ENCODE measurements at places on chromosomes 2 and 18.
A peak's percentile ranks its signal among the peaks of the same experiment; 100 is the strongest.

DNA sequence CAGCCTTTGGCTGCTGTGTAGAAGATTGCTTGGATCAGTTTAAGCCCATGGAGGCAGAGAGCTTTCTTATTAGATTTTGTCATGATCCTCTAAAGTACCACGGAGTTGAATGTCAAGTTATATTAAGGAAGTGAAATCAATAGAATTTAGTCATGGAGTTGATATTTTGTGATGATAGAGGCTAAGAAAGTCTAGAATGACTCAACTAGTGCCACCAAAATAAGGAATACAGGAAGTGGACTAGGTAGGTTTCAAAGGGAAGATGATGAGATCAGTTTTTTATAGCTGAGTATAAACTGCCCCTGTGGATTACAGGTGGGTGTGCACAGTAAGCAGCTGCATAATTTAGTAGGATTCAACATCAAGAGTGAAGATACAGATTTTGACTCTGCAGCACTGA, 25.2 kb downstream of the FBXO36 start:
- DNase-seq = no peak

DNA sequence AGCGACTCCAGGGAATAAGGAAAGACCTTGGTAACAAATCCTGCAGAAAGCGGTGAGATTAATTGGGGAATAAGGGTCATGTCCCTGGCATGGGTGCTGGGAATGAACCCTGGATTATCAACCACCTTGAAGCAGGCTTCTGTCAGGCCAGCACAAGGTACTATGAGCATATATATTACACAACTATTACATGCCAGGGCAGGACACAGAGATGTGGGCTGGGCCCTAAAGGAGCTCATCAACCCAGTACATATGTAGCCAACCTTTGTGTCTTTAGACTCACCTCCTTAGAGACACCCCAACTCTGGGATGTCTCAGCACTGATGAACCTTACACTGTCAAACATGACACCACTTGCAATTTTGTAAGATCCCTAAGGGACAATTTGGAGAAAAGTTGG, 3.4 kb downstream of the SFXN5 start:
- no peak for DNase-seq

DNA sequence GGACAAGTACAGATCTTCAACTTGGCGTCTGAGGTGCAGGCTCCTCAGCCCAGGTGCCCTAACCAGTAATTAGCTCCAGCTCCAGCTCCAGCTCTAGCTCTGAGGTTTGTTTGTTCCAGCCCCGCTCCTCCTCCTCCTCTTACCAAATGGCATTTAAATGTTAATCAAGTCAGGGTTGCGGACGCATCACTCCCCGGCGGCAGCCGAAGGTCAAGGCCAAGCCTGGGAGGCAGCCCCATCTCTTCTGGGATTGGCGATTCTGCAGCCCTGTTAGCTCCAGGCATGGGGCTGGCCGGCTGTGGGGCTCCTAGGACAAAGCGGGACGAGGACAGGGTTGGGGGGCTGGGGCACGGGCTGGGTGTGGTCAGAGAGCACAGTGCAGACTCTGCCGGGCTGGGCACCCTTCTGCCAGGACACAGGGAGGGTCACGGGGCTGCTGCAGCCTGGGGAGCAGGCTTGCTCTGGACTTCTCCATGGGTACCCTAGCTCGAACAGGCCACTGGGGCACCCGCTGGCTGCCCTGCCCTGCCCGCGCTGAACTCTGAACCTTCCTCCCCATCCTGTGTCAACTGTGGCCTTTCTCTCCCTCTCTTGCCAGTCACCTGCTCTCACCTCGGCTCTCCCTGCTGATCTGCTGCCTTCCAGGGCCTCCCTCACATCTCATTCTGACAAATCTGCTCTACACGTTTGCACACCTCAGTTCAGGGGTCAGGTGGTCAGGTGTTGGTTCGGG, 203.3 kb downstream of the CELF4 start:
- DNase-seq = no peak

DNA sequence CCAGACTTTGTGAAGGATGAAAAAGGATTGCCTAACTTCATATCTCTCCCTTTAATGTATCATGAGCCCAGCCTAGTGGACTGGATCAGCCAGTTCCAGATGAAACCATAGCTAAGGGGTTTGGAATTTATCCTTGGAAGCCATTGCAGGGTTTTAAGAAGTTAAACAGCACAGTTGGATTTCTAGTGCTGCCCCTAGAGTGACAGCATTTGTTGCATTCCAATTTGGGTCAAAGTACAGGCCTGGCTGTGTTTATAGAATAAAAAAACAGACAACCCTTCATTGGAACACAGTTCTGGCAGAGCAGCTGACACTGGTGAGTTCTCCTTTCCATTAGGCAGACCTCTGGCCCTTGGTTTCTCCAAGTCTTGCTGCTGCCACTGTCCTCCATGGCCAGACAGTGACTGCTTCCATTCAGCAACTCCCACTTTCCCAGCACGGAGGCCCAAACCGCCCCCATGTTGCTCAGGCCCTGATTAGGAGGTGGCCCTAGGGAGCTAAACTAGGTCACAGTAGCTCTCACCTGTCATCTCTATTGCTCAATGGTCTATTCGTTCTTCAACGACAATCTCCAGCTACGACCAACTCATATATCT, 8.0 kb downstream of the GPR39 start:
- no peak for DNase-seq

- DNase-seq = peak; percentile 71
Measured at GRCh38 chr2:64327510-64328414, 126.2 kb upstream of the LGALSL start.

- no peak for DNase-seq
Measured at GRCh38 chr2:216696751-216697560, 1.6 kb upstream of the IGFBP5 start.

DNA sequence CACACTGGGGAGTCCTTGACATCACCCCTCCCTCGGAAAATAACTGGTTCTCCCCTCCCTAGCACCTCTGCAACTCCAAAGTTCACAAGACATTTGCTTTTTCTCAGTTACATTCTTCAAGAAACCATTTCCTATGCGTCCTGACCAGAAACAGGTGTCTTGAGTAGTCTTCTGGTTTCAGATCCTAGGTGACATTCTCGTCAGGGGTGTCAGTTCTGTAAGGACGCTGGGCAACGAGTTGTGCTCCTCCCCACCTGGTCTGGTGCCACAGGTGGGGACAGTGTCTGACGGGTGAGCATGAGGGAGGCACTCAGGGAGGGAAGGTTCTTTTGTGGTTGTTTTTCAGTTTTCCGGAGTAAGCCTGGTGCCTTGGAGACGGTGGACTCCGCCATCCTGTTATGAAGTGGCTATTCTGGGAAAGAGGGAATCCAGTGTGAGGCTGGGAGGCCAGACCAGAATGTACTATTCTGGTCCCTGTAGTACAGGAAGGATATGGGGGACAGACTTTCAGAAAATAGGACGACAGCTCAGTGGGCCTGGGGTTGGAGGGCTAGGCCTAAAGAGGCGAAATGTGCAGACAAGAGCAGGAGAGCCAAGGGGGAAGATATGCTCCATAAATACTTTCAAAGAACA, 50.6 kb downstream of the EPAS1 start:
- no peak for DNase-seq

DNA sequence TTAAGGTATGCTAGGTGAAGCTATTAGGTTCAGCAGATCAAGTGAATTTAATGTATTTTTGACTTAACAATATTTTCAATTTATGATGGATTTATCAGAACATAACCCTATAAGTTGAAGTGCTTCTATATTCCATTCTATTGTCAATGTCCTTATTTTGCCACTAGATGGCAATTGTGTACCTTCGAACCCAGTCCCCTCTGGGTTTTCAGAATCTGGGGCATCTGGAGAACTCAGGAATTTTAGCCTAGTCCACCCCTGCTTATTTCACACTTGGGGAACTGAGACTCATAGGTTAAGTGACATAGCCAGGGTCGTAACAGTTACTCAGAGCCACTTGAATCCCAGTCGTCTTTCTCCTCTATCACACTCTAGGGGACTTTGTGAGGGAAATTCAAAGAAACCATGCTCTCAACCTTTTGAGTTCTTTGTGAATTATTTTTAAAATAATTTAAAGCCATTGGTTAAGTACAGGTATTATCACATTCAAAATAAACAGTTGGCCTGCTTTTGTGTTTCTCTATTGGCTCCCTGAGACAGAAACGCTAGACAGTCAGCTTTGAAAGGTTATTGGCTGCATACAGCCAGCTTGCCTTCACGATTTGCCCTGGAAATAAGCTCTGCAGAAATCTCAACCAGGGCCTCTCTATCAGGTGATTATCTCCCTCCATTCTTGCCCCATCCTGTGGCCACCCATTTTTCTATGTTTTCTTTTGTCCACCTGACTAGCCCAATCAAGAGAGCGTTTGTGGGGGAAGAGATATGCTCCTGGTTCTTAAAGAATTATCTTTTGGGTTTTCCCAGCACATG, 145.0 kb downstream of the TTC27 start:
- peak; percentile 36 for DNase-seq

GRCh38 chr2:232415138-232415690, 8.6 kb downstream of the ALPG start:
- no peak for DNase-seq

DNA sequence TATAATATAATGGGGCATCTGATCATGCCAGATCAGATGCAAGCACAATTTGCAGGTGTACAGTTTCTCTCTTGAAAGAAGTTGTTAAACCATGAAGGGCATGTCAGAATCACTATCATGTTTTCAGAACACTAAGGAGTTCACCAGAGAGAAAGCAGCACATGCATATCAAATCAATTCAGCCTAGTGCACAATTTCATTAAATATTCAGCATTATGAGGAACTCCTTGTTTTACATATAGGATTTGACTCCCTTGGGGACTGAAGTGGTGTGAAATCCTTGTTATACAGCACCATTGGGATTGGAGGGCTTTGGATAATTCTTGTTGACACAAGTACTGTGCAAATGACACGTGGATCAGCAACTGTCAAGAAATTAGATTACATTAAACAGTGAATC, 562.1 kb upstream of the KLHL29 start:
- no peak for DNase-seq

DNA sequence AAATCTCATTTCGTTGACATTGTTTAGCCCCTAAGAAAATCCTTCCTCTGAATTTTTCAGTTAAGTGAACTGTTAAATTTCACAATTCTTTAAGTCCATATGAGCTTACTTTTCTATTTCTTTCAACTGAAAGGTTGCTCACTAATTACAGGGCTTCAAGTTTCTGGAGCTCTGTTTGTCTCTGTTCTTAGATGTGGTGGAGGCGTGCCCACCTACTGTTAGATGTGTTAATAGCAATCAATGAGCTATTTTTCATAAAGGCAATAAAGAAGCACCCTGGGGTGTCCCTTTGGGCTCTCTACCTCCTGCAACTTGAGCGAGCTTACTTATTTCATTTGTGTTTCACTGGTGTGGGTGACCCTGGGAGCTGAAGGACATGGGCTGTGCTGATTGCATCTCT, 25.0 kb downstream of the CREG2 start:
- no peak for DNase-seq

DNA sequence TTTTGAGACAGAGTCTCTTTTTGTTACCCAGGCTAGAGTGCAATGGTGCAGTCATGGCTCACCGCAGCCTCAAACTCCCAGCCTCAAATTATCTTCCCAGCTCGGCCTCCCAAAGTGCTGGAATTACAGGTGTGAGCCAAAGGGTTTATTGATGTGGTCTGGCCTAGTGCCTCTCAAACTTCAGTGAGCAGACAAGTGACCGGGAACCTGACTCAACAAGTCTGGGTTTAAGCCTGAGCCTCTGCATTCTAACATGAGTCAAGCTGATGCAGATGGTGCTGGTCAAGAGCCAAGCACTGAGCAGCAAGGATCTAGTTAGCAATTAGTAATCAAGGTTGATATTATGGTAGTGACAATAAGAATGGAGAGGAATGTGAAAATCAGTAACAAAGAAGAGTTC, 21.3 kb downstream of the CDK15 start:
- no peak for DNase-seq

DNA sequence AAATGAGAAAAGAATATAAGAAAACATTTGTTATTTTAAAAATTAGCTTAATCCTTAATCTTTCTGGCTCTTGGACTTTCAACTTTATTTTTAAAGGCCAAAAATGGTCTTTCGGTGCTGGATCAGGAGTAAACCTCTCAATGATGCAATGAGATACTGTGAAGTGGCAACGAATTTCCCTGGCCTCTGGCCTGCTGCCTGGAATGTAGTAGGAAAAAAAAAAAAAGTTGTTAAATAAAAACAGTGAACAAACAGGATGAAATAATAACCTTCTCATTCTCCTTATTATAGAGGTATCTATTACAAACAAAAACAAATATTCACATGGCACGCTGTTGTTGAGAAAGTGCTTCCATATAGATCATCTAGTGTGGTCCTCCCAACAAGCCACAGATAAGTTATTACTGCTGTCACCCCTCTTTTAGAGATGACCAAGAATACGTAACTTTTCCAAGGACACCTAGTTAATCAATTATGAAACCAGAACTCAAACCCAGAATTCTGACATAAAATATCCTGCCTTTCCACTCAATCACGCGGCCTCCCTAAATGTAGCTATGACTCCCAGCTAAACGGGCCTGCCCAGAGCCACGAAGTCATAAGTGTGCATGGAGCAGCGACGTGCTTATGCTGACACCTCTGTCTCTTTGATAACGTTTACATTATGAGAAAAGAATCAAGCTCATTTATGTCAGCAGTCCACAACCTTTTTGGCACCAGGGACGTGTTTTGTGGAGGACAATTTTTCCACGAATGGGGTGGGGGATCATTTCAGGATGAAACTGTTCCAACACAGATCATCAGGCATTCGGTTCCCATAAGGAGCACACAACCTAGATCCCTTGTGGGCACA, 170.9 kb downstream of the BCL2 start:
- DNase-seq = no peak

DNA sequence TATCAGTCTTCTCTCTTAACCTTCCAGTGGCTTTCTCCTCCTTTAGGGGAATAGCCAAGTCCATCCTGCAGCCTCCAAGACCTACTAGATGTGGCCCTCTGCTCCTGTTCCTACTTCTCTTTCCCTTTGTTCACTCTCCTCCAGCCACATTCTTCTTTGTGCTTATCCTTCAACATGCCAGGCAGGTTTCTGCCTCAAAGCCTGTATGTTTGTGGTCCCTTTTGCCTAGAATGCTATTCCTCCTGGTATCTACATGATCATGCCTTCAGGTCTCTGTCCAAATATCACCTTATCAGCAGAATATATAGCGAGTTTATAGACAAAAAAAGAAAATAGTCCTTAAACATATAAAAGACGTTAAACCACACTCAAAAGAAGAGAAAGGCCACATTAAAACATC, 5.5 kb downstream of the LYG2 start:
- DNase-seq = no peak

GRCh38 chr2:184644685-184645084, 46.4 kb downstream of the ZNF804A start:
- DNase-seq = no peak

GRCh38 chr2:165648801-165649200, 145.2 kb downstream of the GALNT3 start:
- DNase-seq = no peak
